ENCODE measurements at places on chromosomes 2 and 18.

GRCh38 chr2:96762529-96763311 lies 2.0 kb downstream of the CNNM4 start:
- DNase-seq, result peak; percentile 61

- DNase-seq, result no peak
Observed at GRCh38 chr2:135030826-135031225, 16.4 kb downstream of the MAP3K19 start.

DNA sequence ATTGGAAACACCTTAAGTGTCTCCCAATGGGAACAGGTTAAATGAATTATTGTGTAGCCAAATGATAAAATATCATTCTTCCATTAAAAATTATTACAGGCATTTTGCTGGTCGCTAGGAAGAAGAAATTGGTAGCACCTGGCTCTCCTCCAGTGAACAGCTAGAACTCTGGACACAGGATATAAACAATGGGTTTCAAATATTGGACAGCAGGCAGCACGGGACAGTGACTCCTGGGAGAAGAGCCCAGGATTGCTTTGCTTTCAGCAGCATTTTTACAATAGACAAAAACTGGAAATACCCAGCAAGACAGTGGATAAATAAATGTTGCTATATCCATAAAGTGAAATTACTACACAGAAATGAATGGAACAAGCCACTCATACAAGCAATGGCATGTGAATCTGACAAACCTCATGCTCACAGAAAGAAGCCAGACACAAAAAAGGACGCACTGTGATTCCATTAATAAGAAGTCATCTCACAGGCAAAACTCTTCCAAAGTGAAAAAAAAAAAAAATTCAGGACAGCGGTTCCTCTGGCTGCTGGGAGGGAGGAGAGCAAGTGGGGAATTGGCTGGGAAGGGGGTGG lies 50.5 kb downstream of the LAMA1 start:
- DNase-seq, result peak; percentile 59

- DNase-seq, result no peak
Observed at GRCh38 chr2:3637692-3638455, 20.1 kb upstream of the ALLC start.

DNA sequence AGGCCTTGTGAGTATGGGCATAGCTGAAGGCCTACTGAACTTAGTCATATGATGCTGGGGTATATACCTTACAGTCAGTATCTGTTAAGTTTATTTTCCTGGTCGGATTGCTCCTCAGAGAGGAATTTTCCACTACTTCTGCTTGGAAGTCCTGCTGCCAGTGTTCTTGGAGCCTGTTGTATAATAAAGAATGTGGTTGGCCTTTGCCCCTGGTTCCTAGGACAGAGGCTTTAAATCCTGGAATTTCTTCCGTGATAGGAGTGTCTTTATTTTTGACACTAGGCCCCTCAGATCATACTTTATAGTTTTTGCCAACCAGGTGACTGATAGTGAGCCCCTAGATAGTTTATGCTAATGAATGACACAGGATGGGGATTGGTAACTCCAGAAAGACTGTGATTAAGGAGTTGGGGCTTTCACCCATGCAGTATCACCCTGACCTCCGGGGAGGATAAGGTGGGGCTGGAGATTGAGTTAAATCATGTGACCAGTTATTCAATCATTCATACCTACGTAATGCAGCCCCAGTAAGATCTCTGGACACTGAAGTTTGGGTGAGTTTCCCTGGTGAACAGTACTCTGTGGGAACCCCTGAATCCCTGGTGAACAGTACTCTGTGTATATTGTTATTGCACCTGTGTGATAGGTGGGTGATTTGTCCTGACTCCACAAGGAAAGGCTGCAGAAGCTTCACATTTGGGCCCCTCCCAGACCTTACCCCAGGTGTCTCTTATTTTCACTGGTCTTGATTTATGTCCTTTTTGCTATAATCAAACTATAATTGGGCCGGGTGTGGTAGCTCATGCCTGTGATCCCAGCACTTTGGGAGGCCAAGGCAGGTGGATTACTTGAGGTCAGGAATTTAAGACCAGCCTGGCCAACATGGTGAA lies 56.9 kb downstream of the COMMD1 start:
- no peak for DNase-seq

- no peak for DNase-seq
Observed at GRCh38 chr2:101558740-101559525, 84.0 kb upstream of the RFX8 start.

- DNase-seq, result no peak
Observed at GRCh38 chr18:47260120-47260923, 8.9 kb upstream of the SKOR2 start.

DNA sequence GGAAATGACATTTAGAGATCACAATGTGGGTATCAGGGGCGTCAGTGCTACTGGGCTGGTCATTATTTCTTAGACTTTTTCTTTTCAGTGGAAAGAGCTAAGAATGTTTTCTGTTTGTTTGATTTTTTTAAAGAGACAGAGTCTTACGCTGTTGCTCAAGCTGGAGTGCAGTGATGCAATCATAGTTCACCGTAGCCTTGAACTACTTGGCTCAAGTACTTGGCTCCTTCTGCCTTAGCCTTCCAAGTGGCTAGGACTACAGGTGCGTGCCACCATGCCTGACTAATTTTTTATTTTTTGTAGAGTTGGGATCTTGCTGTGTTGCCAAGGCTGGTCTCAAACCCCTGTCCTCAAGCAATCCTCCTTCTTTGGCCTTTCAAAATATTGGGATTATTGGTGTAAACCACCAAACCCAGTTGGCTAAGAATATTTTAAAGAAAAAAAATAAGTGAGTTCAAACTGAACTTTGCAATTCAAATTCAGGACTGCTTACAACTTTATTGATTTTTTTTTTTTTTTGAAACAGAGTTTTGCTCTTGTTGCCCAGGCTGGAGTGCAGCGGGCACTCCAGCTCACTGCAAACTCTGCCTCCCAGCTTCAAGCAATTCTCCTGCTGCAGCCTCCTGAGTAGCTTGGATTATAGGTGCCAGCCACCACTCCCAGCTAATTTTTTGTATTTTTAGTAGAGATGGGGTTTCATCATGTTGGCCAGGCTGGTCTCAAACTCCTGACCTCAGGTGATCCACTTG lies 154.2 kb downstream of the MIB1 start:
- DNase-seq, result no peak

DNA sequence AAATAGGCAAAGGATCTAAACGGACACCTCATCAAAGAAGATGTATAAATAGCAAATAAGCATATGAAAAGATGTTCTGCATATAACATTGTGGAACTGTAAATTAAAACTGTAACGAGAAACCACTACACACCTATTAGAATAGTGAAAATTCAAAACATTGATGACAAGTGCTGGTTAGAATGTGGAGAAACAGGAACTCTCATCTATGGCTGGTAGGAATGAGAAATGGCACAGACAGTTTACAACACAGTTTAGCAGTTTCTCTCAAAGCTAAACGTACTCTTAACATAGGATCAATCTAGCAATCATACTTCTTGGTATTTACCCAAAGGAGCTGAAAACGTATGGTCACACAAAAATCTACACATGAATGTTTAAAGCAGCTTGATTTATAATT lies 126.2 kb downstream of the TRIB2 start:
- DNase-seq, result no peak

DNA sequence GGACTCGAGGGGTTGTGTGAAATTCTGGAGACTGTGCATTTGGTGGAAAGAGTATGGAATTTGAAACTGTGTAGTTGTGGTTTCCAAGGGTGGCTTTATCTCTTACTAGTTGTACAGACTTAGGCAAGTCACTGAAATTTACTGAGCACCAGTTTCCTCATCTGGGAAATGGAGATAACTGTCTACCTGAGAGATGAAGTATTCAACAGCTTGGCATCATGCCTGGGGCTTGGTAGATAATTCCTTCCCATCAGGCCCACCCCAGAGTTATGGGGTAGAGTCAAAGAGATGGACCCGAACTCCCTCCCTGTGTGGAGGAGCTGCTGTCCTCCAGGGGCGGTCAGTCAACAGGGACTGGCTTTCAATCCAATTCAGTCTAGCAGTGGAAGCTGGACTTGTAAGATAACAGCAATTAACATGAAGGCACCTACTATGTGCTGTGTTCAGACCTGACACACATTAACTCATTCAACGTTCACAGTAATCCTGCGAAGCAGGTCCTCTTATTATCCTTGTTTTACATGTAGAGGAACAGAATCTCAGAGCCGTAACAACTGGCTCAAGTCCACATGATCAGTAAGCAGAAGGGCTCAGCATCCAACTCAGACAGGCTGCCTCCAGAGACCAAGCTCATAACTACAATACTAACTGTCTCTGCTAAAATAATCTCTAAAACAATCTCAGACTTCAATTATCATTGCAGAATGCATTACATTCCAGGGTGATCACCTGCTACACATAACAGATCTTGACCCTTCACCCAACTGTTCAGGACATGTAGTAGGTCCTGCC lies 432.1 kb downstream of the LPIN1 start:
- DNase-seq, result no peak

- no peak for DNase-seq
Observed at GRCh38 chr18:13036622-13037320, 45.6 kb downstream of the CEP192 start.

DNA sequence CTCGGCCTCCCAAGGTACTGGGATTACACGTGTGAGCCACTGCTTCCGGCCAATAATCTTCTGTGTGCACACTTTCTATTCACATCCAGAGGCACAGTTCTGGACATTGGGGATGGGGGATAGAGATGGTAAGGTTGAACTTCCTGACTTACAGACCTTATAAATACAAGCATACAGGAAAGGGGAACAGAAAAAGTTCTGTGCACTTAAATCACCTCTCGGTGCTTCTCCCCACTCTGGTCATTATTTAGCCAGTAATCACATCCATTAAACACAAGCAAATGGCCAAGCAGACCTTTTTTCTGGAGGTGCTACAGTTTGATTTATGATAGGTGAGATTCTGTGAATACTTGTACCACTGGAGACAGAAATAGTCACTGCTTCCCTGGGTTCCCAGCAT lies 110.6 kb downstream of the CRIM1 start:
- DNase-seq, result no peak

DNA sequence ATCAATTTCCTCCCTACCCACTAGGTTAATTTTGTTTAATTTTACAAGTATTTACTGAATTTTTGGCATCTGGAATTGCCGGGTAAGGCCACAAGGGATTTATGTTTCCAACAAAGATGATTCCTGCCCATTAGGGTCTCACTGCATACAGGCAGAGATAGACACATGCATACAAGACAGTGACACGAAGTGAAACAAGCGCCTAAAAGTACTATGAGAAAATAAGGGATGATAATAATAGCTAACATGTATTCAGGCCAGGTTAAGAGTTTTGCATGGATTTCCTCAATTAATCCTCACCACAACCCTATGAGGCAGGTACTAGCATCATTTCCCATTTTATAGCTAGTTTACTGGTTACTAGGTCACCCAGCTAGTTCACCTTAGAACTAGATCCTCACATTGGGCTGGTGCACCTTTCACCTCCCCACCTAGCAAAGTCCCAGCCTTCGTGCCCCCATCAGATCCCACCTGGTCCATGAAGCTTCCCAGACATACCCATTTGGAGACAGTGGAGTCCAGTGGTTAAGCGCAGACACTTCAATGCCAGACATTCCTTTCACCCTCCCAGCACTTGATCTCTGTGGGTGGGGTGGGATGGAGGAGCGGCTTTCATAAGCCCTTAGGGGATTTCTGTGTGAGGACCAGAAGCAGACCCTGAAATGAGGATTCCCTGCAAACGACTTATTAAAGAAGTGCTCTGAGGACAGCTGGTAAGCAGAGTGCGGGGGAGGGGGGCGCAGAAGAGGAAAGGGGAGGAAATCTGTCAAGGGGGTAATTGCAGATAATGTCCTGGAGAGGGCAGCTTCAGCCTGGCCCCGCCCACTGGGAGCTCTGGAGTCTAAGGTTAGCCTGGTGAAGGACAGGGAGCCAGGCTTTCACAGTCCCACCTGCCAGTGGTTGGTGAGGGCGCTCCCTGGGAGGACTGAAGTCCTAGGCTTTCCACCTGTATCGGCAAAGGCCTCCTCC lies 5.8 kb upstream of the DGUOK start:
- DNase-seq, result no peak

GRCh38 chr2:8574196-8575037 lies 107.4 kb upstream of the ID2 start:
- DNase-seq, result no peak

DNA sequence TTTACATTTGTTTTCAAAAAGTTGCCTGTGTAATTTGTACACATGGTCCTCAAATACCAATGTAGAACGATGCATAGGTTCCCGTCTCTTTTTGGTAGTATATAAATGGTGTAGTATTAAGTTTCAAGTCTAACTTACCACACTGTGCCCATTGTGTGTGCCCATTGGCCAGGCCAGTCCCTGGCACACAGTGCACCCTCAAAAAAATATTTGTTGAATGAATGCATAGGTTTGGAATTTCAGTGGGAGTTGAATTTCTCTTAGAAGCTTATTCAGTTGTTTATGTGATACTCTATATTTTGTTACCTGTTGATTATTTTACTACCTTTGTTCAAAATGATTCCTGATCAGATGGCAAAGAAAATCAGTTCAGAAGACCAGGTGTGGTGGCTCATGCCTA lies 30.1 kb downstream of the IDH1 start:
- no peak for DNase-seq

DNA sequence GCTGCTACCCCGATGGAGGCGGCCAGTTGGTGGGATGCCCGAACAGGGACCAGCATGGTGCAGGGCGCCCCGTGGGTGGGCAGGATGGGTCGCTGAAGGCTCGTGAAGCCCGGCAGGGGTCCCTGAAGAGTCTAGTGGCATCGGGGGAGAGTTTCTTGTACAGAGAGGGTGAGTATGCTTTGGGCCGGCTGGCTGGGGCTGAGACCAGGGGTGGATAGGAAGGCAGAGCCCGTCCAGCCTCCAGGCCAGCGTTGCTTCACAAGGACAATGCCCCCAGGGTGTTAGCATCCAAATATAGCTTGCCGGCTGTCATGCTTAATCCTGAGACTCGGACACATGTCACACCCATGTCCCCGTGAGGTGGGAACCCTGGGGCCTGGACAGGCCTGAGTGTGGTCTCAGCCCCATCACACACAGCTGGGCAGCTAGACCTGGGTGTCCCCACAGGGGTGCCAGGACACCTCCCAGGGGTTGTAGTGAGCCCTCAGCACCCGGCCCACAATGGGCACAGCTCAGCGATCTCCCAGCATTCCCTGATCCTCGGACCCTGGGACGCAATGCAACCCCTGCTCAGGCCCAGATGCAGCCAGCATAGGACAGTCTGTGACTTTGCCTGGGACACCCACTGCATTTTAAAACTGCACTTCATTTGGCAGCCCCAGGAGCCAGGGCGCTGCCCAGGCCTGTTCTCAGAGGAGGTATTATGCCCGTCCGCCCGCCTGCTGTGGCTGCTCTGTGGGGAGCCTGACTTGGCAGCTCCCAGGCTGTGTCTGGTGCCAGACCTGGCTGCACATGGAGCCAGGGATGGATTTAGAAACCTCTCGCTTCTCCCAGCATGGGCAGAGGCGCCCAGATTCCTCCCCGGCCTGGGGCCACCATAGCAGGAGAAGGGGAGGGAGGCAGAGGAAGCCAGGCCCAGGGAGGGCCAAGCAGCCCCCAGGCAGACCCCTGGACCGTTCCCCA lies 36.4 kb downstream of the RAMP1 start:
- DNase-seq, result peak; percentile 58
